ENCODE measurements at places on chromosomes 3 and 15. TPM values are rescaled to one million over a fixed set of nuclear protein-coding genes. Genes with fewer than 3 reads are reported as not detected.

Gene HGD
- 0.48 TPM for polyA plus RNA-seq

Gene SEMA5B
- 5.8 TPM for polyA plus RNA-seq

DNA sequence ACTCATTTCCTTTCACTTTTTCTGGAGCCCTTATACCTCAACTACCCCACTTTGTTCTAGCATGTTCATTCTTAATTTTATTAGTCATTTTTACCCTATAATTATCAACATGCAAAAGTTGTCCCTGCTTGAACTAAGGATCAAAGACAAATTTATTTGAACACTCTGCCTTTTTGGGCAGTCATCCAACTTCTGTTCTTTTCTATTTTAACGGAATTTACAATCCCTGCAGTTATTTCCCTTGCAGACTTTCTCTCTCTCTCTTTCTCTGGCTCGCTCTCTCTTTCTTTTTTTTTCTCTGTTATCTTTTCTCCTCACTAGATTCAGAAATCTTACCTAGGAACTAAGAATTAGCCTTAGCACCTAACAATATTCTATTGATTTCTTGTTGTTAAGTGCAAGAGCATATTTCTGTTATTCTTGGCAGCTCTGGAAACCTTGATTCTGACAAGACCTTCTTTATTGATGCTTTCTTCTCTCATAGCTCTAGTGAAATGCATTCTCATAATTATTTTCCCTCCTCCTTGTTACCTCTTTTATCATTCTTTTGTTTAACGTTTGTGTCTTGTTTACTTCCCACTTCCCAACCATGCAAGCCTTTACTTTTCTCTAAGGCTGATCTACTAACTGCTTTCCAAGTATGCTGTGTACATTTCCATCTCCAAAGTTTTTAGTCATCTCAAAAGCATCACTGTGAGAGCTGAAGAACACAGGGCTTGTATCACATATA is 951.6 kb downstream of the DIPK2A start:
- peak; percentile 21 for DNase-seq

Gene CACNA2D2
- polyA plus RNA-seq, result 30.5 TPM

Gene MOBP
- 0.51 TPM for polyA plus RNA-seq

Gene CP
- polyA plus RNA-seq, result 19.0 TPM

DNA sequence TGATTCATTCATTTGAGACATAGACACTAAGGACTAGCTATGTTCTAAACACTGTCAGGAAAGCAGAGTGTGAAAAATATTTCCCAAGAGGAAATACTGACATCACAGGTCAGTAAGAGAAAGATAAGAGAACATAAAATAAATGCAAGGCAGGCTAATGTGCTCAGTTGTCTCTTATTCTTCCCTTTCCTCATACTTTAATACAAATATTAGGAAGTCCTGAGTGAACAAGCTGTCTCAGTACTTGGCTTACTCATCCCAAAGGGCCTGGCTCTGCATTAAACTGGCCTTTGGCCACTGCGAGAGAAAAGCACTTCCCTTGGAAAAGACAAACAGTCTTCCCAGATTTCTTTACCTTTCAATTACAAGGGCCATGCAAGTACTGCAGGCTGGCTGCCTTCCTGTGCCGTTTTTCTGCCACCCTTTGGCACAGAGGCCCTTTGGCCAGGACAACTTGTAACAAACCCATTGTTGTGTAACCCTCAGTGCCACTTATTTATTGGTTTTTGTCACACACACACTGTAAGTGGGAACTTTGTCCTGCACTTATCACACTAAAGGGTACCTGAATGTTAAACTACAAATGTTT is 31.7 kb downstream of the EDC3 start:
- DNase-seq, result no peak

GRCh38 chr3:101964861-101965260 is 115.5 kb downstream of the NFKBIZ start:
- no peak for DNase-seq

DNA sequence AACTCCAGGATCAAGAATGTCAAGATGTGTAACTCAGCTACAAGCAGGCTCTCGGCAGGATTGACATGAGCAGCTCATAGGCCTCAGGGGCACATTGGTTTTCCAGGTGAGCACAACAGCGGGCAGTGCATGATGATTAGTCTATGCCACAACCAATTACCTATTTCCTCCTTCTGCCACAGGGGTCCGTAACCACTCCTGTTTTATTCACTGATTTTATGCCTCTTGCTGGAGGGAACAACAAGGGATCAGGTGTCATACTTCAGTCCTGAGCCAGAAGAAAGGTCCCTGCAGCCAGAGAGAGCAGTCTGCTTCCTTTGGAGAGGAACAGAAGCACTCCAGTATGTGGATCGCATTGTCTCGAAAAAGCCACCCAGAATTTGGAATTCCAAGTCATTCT is 35.1 kb upstream of the PTPRG start:
- no peak for DNase-seq

DNA sequence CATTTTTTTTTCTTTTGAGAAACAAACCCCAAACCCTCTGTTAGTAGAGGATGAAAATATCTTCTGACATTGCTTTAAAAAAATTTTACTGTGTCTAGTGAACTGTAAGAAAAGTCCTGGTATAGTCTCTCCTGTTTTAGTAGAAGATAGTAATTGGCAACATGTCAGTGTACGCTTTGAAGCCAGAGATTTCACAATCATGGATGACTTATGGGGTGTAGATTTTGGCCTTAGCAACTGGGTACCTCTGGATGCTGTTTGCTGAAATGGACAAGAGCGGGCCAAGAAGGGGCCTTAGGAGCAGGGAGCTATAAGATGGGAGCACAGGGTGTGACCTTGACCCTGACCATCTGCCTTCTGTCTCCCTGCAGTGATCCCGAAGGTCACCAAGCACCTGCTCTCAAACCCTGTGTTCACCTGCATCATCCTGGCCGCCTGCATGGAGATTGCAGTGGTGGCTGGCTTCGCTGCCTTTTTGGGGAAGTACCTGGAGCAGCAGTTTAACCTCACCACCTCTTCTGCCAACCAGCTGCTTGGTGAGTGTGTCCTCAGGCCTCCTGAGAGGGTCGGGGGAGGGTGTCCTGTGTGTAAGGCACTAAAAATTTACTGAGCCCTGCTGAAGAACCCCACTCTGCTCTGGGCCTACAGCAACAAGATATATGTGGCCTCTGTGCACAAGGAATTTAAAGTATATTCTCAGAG is 266.7 kb downstream of the SLCO3A1 start:
- no peak for DNase-seq

All from right lung (tissue), 10 donors.